ENCODE measurements at places on chromosomes 7 and 10.

DNA sequence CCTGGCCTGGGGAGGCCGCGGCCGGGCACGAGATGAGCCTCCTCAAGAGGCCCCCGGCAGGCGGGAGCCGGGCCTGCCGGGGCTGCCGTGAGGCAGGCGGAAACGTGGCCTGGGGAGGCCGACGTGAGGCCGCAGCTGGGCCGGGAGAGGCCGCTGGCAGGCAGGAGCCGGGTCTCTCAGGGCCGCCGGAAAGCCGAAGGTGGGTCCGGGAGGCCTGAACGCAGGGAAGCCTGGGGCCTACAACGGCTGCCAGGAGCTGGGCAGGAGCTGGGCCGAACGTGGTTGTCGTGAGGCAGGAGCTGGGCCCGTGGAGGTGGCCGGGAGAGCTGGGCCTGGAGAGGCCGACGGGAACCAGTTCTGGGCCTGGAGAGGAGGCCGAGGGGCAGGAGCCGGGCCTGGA, 171.9 kb downstream of the TPST1 start:
- no peak for DNase-seq

DNA sequence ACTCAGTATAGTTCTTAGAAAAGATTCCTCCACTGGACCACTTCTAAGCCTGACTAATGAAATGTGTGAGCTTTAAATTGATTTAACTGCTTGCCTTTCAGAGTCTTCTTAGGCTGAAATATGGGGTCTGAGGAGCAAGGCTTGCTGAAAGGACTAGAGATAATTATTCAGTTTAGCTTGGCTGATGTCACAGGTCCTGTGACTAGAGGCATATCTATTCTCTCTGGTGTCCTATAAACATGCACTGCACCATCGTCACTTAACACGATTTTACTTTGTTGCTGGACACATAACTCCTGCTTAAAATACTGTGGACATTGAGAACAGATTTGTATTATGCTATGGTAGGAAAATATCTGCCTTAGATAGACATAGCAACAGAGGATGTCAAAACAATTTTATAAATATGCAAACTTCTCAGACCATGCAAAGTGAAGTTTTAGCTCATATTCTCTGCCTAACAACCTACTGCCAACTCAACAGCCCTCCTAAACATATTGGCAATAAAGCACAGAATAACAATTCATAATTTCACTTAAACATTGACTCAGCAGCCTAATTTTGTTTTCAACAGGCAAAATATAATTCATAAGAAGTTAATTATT, 80.2 kb downstream of the RNF133 start:
- DNase-seq, result no peak

GRCh38 chr10:60728056-60728455, 50.2 kb upstream of the CDK1 start:
- no peak for DNase-seq

- no peak for DNase-seq
These were observed 96.0 kb downstream of the HIPK2 start for GRCh38 chr7:139681812-139682135.

DNA sequence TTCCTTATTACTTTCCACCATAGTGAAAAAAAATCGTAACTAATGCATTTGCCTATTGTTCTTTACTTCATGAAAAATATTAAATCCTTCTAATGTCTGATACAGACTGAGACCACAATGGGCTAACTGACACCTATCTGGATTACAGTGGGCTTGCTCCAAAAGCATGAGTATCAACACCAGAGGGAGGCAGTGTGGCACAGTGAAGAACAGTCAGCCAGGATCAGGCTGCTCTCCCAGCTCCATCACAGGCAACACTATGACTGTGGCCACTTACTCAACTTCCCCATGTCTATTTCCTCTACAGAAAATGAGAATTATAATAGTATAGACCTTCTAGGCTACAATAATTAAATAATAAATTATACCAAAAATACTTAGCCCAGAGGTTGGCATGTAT, 97.2 kb downstream of the SLC25A13 start:
- DNase-seq, result no peak

DNA sequence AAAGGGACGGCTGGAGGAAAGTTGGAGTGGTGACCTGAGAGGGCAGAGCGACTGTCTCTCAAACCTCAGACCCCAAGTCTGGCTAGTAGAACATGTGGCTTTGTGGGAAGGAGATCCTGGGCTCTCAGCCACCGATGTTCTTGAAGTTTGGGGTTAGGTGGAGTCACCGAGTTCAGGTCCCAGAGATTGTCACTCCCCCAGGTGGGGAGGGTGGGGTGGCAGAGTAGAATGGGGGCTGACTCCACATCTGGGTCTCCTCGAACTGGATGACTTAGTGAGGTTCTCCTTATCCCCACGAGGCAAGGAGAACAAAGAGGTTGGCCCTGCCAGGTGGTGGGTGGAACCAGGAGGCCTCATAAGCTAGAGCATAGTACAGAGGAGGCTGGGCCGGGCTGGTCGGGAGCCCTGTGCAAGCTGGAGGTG, 14.7 kb upstream of the PNLIPRP2 start:
- DNase-seq, result no peak

- no peak for DNase-seq
These were observed at the start of gene TMEM229A for GRCh38 chr7:124032369-124033094. Gene TMEM229A (minus strand): TSS chr7:124033067. CDS start chr7:124033003, 64 bp downstream.

DNA sequence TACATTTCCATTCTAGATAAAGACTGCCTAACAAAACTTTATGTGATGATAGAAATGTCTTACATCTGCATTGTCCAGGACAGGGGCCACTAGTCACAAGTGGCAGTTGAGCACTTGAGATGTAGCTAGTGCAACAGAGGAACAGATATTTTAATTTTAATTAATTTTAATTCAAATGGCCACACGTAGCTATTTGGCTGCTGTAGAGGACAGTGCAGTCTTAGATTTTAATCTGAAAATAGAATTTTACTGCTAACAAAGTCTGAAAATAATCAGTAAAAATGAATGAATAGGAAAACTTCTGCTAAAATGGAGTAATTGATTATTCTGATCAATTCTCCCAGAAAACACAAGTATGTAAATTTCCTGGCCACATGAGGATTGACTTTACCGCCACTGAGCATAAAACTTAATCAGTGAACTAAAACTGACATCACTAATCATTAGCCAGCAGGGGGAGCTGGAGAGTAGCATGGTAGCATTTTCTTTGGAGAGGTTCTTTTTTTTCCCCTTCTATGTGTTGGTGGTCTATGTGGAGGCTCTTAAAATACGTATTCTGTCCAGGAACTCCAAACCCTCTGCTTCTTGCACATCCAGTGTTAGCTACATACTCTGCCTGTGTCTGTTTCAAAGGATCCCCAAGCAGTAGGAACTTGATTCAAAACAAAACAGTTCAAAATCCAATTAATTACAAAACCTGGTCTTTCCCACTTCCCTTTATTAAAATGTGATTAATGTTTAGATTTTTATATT, 52.1 kb downstream of the TSPAN12 start:
- no peak for DNase-seq

DNA sequence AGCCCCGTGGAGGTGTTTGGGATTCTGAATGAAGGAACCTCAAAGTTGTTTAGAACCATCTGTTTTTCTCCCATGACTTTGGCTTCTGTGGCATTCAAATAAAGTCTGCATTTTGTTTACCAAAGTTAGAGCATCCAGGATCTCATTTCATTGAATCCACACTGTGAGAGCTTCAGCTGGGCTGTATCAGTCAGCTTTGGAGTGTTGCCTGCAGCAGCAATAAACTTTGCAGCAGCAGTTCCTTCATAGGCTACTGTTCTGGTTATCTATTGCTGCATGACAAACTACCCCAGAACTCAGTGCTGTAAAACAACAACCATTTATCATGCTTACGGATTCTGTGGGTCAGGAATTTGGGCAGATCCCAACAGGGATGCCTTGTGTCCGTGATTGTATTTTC, 1575.2 kb upstream of the LRRTM3 start:
- no peak for DNase-seq

DNA sequence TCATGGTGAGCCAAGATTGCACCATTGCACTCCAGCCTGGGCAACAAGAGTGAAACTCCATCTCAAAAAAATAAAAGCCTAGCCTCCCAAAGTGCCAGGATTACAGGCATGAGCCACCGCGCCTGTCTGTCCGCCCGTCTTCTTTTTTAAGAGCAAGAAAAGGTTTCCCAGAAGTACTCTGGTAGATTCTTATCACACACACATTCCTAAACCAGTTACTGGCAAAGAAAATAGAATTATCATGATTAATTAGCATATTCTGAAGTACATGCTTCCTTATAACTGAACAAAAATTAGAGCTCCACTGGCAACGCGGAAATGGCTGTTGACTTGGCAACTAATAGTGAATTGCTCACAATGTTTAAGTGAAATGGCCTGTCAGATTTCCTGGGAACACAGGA, 87.0 kb downstream of the ADK start:
- no peak for DNase-seq

GRCh38 chr10:86785037-86785436, 28.6 kb downstream of the BMPR1A start:
- no peak for DNase-seq

DNA sequence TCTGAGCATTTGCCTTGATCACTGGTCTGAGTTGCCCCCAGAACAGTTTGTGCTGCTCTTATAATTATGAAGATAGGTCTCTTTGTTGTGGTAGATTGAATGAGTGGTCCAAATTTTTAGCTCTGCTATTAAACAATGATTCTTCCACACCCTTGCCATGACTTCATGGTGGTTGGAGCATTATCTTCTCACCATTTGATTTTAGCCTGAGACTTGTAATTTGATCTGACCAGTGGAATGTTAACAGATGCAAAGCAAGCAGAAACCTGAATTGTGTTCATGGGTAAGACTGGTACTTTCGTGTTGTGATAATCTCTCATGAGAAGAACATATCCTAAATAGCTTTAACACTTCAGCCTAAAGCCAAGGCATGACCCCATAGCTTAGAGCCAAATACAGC, 139.1 kb downstream of the TFPI2 start:
- DNase-seq, result no peak

DNA sequence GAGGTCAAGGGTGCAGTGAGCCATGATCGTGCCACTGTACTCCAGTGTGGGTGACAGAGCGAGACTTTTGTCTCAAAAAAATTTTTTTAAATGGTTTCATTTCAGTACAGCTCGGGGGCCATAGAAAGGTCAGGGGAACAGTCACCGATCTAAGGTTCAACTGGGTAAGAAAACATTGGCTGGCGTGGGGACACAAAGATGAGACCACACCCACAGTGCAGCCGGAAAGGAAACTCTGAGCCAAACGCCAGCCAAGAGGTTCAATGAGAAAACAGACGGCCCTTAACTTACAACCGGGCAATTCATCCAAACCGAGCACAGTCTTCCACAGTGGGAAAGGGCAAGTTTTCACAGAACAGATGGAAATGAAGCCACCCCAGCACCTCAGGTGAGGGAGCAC, 65.1 kb downstream of the SLC37A3 start:
- DNase-seq, result no peak

DNA sequence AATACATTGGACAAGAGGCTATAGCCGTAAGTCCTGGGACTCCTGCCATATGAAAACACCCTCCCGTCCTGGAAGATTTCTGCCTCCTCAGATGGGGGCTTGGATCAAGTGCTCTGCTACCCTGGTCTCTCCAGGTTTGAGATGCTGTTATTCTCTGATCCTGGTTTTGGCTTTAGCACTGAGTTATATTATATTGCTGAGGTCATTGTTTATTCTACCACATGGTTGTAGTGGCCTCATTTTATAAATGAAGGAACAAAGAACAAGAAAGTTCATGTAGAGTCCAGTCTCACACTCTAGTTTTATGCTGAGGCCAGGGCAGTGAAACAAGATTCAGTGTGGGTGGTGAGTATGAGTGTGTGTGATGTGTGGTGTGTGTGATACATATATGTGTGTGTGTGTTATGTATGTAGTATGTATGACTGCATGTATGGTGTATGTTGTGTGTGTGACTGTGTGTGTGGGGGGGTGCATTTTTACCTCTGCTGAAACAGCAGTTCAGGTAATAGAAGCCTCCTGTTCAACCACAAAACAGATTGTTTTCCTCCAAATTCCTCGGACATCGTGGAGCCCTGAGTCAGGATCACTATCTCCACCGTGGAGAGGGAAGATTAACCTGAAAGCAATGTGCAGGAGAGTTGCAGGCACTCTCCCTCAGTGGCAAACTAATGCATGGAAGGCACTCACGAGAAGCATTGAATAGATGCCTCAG, 80.7 kb downstream of the C7orf25 start:
- DNase-seq, result no peak

DNA sequence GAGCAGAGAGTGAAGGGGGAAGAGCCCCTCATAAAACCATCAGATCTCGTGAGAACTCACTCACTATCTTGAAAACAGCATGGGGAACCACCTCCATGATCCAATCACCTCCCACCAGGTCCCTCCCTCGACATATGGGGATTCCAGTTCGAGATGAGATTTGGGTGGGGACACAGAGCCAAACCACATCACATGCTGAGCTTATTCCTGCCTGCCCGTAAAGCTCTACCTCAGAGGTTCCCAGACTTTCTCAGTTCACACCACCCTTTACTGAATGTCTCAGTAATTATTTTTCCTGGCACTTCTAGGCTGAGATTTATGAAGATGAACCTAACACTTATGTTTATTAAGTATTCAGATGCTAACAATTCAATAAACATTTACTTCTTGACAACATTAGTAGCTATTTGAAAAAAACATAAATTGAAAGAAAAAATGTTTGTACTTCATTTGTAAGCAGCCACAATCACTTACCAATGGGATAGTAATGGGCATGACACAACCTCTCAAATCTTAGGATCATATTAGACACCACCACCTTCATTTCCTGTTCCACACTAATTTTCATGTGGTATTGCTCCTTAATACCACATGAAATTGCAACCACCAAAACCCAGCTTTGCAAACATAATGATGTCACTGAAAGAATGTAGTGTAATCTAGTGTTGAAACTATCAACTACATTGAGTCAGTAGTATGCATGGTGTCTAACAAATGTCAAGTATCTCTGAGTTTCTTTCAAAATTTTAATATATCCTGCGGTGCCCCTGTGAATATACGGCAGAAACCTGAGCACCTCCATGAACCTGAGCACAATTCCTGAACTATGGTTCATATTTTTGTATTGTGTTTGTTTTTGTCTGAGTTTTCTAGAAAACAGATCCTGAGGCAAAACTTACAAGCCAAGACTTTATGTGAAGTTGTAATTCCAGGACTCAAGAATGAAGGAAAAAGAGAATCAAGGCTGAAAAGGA, 4.5 kb upstream of the DGKI start:
- DNase-seq, result no peak

- DNase-seq, result no peak
These were observed 25.3 kb upstream of the PPP2R2D start for GRCh38 chr10:131875501-131875900.

- no peak for DNase-seq
These were observed 7.0 kb upstream of the MMP21 start for GRCh38 chr10:125782616-125783015.
